Naive thymus-derived CD4-positive, alpha-beta T cell (primary cell): ENCODE measurements at places on chromosomes 16 and 17. TPM values are rescaled to one million over a fixed set of nuclear protein-coding genes. Genes with fewer than 3 reads are reported as not detected.

NOXO1 gene
- total RNA-seq, result 0.79 TPM

UTS2R gene
- 0.31 TPM in 1 of 2 replicates, not detected in the other for total RNA-seq

NPIPB6 gene
- 5.6 TPM for total RNA-seq

CCL5 gene
- 29.1 TPM for total RNA-seq

UBE2G1 gene
- total RNA-seq, result 56.6 TPM

TBC1D3C gene
- total RNA-seq, result not detected

FSCN2 gene
- total RNA-seq, result 0.70 TPM

IRF8 gene
- 19.9 and 20.6 TPM in 2 replicates for total RNA-seq

TMEM220 gene
- total RNA-seq, result 2.8 TPM

SLC16A13 gene
- total RNA-seq, result 4.4 TPM

ABCA10 gene
- total RNA-seq, result 2.4 TPM

SYT17 gene
- 0.24 TPM for total RNA-seq

DNA sequence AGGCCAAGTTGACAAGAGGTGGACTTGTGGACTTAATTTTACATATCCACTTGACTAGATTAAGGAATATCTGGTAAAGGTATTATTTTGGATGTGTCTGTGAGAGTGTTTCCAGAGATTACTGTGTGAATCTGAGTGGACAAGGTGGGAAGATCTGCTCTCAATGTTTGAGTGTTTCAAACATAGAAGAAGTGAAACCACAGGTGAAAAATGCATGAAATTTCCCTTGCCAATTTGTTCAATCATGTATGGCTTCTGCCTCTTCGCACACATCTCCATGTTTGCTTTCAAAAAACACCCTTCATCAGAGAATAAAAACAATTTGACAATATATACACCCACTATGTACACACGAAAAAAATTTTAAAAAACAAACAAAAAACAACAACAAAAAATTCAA is 152.7 kb downstream of the SALL1 start:
- DNase-seq, result no peak

DNA sequence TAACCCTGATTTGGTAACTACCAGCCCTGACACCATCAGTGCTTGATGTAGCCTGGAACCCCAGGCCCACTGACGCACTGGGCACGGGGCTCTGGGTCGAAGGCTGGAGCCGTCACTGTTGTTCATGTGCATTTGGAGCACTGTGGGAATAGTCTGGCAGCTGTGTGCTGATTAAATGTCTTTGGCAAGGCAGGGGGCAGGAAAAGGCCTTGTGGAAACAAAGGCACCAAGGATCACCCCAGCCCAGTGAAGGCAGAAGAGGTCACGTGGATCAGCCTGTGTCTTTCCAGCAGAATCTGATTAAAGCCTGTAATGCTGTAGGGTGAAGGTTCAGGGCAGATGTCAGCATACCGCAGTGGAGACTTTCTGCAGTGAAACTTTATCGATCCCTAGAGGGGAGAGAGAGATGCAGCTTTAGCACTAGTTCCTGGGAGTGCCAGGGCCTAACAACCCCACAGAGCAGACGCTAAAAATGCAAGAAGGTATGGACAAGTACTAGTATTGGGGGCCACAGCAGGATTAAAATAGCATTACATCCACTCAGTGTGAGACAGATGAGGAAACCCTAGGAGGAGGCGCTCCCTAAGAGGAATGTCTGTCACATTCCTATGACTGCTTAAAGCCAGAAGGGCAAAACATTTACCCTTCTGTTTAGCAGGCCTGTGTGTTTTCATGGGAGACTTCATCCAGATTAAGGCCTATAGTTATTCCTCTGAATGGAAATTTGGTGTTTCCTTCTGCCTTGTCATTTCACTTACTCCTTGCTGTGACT is 9.7 kb downstream of the ZNHIT3 start:
- no peak for DNase-seq

GRCh38 chr16:87826798-87827587 is 42.3 kb downstream of the SLC7A5 start:
- no peak for DNase-seq

DNA sequence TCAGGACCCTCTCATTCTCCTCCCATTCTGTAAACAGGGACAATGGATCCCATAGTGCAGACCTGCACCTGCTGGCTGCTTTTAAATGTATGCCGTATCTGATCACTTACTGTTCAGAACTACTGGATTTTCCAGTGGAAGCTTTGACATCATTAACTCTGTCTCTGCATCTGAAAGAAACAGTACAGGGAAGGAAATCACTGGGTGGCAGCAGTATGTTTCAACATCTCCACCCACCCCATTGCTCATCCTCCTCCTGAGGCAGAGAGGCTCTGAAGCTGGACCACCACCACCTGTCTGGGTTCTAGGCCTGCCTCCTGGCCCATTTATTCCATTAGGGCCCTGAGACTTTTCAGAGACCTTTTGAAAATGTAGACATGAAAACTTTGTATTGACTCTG is 2.6 kb downstream of the CCL15 start:
- DNase-seq, result no peak

DNA sequence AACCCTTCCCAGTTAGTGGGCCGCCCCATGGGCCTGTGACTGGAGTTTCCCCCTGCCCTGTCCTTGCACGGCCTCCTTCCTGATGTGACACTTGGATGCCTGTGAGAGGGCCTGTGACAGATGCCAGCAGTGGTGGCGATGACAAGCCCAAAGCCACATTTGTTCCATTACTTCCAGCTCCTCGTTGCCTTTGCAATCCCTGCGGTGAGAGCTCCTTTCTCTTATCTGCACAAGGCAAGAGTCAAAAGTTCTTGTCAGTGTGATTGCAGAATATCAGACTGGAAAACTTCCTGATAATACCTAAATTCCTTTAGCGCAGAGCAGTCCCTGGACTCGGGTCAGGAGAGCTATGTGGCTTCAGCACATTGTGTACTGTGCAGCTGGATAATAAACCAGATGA is 54.4 kb upstream of the ARHGAP44 start:
- no peak for DNase-seq

DNA sequence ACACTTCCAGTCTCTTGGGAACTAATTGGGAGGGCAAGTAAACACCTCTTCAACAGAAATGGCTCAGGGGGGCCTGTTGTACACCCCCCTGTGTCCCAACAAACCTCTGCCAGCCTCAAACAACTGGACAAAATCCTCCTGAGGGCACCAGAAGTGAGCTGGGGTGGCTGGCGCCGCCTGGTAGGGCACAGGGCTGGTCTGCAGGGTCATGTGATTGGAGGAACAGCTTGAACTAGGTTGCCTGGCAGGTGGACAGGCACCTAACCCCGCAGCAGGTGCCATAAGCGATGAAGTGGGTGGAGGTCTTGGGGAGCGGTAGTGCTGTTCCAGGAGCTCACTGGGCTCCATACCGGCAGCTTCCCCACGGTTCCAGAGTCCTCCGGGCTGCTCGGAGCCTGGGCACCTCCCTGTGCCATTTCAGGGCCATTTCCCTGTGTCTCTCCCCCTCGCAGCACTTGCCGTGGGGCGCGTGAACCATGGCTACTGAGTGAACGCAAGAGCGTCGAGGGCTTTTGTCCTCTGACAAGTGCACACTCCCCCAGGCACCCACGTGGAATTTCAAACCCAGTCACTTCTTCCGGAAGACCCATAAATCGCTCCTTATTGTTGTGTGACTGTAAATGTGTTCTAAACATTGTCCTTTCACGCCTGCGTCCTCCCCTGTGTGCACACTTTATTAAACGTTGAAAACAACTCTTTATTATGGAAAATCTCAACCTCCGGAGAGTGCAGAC is 101.5 kb downstream of the SEC14L1 start:
- no peak for DNase-seq

- no peak for DNase-seq
Measured at GRCh38 chr17:45991341-45991740, 7.7 kb upstream of the STH start.

GRCh38 chr17:55990332-55991006 is 162.8 kb upstream of the ANKFN1 start:
- DNase-seq, result no peak

DNA sequence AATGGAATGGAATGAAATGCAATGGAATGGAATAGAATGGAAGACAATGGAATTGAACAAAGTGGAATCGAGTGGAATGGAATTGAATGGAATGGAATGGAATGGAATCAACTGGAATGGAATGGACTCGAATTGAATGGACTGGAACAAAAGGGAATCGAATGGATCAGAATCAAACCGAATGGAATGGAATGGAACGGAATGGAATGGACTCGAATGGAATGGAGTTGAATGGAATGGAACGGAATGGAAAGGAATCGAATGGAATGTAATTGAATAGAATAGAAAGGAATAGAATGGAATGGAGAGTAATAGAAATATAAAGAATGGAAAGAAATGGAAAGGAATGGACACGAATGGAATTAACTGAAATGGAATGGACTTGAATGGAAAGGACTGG is 475.2 kb upstream of the WSB1 start:
- DNase-seq, result no peak

GRCh38 chr17:37818689-37819088 is 73.8 kb upstream of the HNF1B start:
- DNase-seq, result no peak

DNA sequence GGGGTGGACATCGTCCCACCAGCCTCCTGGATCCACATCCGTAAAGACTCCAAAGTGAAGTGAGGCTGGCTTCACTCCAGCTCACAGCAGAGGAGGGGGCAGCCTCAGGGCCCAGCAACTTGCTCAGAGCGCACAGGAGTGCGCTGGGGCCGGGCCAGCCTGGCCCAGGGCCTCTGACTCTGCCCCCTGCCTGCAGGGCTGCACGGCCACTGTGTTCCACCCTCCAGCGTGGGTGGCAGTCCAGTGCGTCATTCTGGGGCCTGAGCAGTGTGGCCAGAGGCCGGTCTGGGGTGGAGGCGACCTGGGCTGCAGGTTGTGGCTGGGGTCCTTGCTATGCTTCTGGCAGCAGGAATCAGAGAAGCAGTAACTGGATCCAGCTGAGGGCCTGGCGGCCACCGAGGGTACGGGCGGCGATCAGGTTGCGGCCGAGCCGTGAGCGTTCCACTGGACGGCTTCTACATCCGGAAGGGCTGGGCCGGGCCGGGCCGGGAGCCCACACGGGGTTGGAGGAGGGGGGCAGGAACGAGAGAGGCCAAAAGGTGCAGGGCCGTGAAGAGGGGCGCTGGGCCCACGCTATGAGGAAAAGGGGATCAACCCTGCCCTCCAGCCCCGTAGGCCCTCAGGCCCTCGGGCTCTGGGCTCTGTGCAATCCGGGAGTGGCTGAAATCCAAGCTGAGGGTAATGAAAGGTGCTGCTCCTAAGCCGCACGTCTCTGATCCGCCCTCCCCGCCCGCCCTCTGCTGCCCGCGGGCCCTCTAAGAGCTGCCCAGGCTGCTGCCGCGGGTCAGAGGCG is at the start of gene FSCN2:
Gene FSCN2 (plus strand): TSS at position 787 of the 793 bp plus-strand sequence. CDS start 155 bp downstream, outside the sequence.
- no peak for DNase-seq

GRCh38 chr16:88685156-88686061 is 898 bp downstream of the SNAI3 start:
- no peak for DNase-seq

DNA sequence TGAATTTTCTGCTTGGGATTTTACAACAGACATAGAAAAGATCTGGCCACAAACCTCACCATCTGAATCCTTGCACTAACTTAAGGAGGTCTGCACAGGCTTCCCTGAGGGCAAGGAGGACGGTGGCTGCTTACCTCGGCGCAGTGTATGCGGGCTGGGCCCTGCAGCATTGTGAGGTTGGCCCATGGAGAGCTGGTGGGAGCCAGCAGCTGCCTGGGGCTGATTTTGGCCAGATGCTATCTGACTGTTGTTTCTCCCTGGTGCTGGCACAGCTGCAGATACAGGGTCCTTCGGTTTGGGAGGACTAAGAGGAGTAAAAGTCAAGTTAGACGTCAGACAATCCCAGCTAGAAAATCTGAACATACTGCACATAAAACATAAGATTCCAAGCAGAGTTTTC is 79.8 kb downstream of the ARHGAP17 start:
- no peak for DNase-seq

DNA sequence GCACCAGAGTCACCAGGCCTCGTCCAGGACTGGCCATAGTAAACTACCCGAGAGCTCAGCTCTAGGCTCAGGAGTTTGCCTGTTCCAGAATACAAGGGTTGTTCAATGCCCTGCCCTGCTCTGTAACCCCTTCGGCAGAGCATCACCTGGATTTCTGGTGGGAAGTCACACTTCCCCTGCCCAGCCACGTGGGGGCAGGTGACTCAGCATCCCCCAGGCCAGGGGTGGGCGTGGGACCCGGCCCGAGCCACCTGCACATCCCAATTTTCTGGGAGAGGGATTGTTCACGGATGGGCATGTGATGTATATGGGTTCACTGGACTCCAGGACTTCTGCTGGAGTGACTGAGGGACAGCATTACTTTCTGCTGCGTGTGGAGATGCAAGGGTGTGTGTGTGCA is 25.8 kb downstream of the COX4I1 start:
- no peak for DNase-seq

DNA sequence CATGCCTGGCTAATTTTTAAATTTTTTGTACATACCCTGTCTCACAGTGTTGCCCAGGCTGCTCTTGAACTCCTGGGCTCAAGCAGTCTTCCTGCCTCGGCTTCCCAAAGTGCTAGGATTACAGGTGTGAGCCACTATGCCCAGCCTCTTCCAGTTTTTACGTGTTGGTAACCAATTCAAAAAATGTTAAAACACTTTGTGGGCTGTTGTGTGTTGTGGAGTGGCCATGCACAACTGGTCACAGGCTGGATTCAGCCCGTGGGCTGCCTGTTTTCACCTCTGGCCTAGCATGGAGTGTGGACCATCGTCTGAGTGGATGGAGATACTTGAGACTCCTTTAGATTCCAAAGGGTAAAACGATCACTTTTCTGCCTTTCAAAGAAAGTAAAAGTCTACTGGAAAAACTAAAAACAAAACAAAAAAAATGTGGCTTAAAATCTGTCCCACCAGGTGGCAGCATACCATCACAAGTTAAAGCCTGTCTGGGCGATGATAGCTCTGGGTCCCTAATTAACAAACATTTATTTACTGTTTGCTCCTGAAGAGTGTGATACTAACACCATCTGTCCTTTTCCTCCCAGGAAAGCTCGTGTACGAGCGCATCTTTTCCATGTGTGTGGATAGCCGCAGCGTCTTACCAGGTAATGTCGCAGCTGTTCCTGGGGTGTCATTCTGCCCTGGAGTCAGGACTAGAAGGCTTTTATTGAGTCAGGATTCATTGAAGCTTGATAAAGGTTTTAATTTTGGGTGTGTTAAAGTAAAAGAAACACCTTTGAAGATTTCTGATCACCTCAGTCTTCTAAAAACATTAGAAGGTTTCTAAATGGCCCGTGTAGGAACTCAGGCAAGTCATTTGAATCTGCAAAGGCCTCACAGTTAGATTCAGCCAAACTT is 45.8 kb downstream of the VPS35L start:
- DNase-seq, result peak; percentile 53

DNA sequence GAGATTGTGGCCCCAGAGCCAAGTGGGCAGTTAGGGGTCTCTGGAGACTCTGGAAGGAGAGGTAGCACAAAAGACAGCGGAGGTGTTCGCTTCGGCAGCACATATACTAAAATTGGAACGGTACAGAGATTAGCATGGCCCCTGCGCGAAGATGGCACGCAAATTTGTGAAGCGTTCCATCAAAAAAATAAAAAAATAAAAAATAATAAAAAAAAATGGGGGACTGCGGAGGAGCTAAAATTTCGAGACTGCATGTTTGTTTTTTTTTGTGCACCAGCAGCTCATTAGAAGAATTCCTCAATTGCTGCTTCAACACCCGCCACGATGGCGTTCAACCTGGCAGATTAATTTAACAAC is 39.1 kb downstream of the IGF2BP1 start:
- DNase-seq, result no peak
